Fibroblast of pulmonary artery (primary cell): ENCODE measurements at places on chromosomes 3 and 15.
A peak's percentile ranks its signal among the peaks of the same experiment; 100 is the strongest.

DNA sequence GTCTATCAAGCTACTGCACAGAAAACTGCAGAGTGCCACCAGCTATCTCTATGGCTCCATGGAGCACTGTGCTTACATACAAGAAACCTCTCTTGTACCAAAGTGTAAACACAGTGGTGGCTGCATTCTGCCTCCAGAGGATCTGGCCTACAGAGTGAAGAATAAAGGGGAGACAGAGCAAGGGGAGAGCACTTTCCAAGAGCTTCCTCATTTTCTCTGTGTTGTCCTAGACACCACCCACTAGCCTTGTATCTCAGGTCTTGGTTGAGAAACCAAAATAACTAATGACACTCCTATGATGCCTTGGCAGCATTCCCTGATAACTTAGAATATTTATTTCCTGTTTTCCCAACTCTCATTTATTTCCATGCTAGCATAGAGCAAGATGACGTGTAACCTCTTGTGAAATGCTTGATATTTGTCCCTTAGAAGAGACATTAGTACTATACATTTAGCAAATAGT lies 56.9 kb upstream of the PHLDB2 start:
- DNase-seq = peak; percentile 99

DNA sequence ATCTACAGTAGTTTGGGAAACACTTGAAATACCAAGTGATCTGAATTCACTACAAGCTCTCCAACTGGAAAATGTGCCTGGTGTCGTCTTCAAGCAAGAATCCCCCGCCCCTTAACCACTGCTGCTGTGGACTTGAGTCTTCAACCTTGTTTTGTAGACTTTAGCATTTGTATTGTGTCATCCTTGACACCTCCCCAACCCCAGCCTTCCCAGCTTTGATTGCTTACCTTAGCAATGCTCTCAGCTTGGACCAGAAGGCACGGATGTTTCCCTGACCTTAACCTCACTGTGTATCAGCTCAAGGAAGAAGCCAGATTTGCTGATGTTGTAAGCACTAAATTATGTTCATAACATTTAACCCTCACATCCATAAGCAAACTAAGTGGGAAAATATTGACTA lies 146.4 kb downstream of the IGF1R start:
- no peak for DNase-seq

DNA sequence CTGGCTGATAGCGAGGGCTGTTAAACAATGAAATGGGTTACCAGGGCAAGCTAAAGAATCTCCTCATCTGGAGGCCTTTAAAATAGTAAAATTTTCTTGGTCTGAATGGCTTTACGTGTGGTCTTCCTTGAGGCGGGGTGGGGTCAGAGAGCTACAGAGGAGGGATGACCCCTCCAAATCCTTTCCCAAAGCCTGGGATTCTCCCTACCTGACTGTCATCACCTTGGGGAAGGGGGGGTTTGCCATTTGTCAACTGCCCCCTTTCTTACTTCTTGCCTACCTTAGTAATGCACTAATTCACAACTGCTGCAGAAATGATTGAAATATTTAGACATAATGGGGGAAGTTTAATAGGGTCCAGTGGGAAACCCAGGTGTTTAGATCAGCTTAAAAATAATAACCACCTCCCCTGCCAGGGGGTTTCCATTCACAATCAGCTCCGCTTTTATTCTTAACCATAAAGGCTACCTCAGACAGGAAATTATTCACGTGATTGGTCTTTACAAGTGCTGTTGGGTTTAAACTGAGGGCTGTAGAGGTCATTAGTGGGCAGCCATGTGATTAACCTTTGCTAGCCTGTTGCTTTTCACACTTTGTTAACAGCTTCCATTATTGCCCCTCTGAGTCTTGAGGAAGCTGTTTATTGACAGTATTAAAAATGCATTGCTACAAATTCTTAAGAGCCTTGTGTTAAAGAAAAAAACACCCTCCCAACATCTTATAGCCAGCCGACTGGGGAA lies 276.5 kb upstream of the ATP11B start:
- DNase-seq = no peak

- no peak for DNase-seq
Measured at GRCh38 chr3:186759231-186759930, 24.0 kb upstream of the EIF4A2 start.

- DNase-seq = no peak
Measured at GRCh38 chr3:192881159-192881786, 36.4 kb downstream of the MB21D2 start.

DNA sequence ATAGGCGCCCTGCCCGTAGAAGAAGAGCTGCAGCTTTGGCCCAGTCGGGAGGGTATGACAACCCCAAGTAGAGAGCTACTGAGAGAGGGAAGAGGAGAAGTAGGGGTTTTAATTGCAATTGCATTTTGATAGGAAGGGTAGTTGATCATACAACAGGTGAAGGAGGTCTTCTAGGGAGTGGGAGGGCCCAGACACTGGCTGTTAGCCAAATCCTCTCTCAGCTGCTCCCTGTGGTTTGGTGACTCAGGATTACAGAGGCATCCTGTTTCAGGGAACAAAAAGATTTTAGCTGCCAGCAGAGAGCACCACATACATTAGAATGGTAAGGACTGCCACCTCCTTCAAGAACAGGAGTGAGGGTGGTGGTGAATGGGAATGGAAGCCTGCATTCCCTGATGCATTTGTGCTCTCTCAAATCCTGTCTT lies 408.9 kb upstream of the THBS1 start:
- DNase-seq = peak; percentile 99

- DNase-seq = no peak
Measured at GRCh38 chr3:184542577-184542976, 19.0 kb upstream of the EPHB3 start.

DNA sequence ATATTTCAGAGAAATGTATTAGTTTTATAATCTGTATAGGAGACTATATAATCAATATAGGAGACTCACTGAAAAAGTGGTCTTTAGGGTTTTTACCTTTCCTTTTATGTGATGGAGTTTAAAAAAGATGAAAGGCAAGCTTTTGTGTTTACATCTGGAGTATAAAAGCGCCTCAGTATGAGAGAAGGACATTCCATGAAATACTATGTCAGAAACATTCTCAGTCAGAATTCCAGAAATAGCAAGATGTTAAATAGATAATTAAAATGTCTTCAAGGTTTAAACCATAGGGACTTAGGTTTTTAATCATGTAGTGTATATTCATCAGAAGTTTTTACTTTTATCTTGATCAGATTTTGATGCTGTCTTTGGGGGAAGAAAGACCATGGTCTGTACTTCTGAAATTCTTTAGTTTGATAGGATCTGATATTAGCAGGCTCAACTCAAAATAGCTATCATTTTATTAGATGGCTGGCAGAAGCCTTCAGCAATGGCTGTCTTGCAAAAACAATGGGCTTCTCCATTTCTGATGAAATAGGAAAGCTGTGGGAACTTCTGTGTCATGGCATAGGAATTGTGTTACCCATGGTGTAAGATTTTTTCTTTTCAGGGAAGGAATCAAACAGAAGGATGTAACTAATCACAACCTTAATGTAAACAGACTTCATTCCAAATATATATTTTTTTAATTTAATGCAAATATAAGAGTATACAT lies 209.6 kb upstream of the PLSCR5 start:
- peak; percentile 65 for DNase-seq
